ENCODE measurements at places on chromosomes 1 and 21.

DNA sequence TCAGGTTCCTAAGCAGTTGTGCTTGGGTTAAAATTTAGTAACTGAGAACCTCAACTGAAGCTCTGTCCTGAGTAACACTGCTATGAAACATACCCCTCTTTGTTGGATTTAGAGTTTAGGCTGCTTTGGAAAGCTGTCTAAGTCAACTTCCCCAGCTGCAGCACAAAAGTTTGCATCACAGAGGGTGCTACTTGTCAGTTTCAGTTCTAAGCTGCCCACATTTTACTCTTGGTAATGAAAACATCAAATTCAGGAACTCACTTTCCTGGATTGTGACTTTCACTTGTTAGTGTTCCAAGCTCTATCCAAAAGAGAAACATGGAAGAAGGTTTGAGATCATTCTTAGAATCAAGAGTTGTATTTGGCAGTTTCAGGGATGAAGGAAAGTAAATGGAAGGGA lies 191.7 kb upstream of the NFIA start:
- DNase-seq: no peak

DNA sequence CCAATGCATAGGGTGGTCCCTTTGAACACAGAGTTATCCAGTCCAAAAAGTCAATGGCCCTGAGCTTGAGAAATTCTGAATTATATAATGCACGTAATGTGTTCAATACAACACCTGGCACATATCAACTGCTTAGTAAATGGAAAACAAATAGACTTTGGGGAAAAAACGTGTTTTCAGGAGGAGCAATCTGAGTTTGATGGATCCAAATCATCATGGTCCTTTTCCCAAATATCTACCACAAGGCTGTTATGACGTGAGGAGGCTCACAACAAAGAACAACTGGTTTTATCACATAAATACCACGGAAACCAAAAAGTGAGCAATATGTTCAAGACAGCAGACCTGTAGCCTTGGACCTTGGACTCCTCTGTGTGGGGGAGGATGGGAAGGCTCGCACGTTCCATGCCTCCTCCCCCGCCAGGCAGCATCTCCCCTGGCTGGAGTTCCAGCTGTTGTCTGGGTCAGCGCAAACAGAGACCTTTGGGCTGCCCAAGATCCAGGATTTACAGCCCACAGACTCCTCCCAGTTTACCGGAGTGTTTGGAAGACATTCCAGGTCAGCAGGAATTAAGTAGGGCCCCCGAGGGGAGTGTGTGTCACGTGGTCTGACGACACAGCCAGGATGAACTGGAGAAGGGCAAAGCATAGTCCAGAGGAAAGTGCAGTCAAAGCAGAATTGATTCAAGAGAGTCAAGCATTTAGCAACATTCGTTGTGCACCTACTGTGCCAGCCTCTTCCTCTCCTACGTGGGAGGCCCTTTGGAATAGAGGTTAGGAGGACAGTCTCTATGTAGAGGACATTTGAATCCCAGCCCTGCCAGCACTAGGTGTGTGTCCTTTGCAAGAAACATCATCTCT lies 32.2 kb upstream of the MED18 start:
- peak; percentile 40 for DNase-seq

DNA sequence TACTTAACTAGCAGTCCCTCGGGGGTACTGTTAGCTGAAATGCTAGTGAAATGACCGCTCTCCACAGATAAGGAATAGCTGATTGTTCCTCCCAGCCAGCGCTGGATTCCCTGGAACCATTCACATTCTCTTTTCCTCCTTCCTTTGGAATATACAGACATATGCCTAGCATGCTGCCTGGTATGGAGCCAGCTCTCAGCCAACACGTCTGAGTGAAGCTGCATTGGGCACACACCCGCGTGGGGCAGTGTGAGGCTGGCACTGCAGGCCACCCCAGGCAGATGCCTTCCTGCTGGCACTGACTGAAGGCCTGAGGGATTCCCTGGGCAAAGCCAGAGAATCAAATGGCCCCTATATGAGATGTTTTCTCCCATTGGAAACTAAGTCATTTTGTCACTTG lies 66.7 kb downstream of the TLR5 start:
- DNase-seq: no peak

DNA sequence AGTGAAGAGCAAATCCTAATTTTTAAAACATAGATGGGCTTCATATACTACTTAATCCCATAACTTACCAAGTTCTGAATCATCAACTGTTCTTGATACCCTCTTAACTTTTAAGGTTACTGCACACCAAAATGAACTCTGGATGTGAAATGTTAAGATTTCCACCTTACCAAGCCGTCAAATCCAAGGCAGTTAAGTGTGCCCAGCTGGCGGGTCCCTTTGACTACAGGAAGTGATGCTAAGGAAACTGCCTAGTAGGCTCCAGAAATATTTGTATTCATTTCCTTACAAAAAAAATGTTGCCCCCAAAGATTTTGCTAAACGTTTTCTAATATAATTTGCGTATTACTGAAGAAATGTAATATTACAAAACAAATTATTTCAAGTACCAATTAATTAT lies 10.7 kb downstream of the NRIP1 start:
- no peak for DNase-seq

- DNase-seq: no peak
These were observed 3.4 kb downstream of the SPATC1L start for GRCh38 chr21:46180778-46181391.

GRCh38 chr1:157360023-157360390 lies 192.3 kb downstream of the FCRL5 start:
- DNase-seq: no peak

GRCh38 chr1:242761556-242761955 lies 237.1 kb upstream of the PLD5 start:
- no peak for DNase-seq

- DNase-seq: peak; percentile 99
These were observed 5.7 kb upstream of the ZNF683 start for GRCh38 chr1:26378088-26378878.

DNA sequence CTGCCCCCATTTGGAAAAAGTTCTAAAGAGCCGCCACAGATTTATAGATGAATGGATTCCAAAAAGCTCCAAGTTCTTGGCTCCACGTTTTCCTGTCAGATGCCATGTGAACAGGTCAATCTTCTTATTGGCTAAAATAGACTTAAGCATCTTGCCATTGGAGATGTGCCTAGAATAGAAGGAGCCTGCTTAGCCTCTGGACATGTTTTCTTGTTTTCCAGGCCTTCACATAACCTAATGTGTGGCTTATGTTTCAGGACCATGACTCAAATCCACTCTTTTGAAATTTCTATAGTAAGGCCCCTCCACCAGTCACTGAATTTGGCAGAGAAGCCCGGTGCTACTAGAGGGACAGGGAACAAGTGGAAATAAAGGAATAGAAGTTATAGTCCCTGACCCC lies 31.5 kb downstream of the PHC2 start:
- DNase-seq: no peak

DNA sequence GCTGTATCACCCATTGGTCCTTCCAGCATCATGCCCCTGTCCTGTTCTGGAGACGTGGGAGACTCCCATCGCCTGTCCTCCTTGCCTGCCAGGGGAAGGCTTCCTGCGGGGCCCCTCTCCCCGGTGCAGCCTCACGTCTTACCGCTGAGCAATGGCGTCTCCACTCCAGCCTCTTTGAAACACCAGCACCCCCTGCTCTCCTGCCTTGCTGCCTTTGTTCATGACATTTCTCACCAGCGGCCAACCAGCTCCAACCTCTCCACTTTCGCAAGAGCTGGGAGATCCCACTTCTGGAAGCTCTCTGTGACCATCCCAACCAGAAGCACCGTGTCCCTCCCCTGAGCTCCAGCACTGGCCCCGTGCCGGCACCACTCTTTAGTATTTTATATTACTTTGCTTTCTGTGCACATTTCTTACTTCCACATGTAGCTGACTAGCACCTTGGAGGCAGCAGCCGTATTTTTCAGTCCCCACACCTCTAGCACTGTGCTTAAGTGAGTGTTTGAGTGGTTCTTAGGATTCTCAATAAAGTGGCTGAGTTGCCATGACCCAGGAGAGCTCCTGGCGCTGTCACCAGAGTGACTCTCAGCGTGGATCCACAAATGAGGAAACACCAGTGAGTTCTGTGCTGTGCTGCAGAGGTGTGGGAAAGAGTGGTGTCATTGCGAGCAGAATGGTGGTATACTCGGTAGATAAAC lies 83.5 kb downstream of the ATP5PO start:
- DNase-seq: no peak

GRCh38 chr1:42962641-42963377 lies 4.1 kb upstream of the SLC2A1 start:
- peak; percentile 77 for DNase-seq

DNA sequence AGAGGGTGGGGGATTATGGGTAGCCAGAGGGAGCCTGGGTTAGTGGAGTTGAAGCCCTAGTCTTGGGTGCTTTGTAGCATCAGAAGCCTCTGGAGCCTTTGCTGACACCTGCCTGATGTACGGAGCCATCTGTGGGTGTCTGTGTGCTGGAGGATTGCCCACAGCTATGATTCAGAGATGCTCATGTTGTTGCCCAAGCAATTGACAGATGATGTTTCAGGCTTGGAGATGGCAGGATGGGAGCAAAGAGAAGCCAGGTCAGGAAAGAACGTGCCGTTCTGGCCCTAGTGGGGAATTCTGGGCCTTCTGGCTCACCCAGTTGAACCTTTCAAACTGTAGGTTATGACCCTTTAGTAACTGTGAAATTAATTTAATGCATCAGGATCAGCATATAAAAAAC lies 27.6 kb downstream of the COQ8A start:
- peak; percentile 24 for DNase-seq

GRCh38 chr1:54849219-54850068 lies 37.6 kb downstream of the DHCR24 start:
- no peak for DNase-seq

DNA sequence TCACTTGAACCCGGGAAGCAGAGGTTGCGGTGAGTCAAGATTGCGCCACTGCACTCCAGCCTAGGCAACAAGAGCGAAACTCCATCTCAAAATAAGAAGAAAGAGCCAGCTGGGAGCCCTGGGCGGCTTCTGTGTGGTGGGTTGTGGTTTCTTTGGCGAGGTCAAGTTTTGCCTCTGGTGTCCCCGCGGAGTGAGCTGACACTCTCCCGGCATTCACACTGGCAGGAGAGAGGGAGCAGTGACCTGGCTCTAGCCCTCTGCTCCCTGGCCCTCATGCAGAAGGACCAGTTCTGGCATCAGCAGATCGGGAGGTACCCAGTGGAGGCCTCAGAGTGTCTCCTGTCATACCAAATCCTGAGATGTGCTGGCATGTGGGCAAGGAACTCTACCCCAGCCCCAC lies 81.0 kb upstream of the VAMP3 start:
- no peak for DNase-seq

- DNase-seq: no peak
These were observed 23.4 kb downstream of the PDE9A start for GRCh38 chr21:42676808-42677207.

- no peak for DNase-seq
These were observed 179.9 kb upstream of the ZC3H12A start for GRCh38 chr1:37294529-37294928.

DNA sequence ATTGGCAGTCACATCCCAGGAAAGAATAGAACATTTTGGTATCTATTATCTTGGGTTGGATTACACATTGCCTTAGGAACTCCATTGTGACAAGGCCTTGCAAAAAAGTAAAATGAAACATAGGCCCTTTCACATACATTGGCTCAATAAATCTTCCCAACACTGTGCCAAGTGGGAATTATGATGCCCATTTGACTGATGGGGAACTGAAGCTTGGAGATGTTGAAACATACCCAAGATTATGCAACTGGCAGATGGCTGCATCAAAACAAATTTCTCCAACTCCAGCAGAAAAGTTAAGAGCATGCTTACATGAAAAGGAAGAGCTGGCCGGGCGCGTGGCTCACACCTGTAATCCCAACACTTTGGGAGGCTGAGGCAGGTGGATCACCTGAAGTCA lies 26.9 kb downstream of the PLEKHO1 start:
- DNase-seq: no peak

GRCh38 chr1:65343286-65343685 lies 33.9 kb downstream of the DNAJC6 start:
- peak; percentile 66 for DNase-seq

GRCh38 chr1:89085781-89086180 lies 20.8 kb upstream of the GBP1 start:
- peak; percentile 58 for DNase-seq

DNA sequence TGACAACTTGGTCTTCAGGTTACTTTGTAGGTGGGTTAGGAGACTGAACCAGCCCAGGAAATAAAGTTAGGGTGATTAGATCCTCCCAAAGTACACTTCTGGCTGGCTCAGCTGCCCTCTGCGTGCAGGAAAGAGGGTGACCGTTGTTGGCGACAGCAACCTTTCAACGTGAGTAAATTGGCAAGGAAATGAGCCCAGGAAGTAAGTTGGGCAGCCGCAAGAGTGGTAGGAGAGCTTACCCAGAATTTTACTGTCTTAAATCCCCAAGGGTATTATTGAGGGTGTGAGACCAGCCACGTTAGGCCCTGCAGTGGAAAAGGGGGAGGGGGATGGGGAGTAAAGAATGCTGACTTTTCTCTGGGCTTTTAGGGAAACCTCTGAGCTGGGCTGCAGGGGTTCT lies 1.6 kb downstream of the TENT5C start:
- no peak for DNase-seq

- no peak for DNase-seq
These were observed 111.8 kb downstream of the PAPPA2 start for GRCh38 chr1:176574756-176575155.

DNA sequence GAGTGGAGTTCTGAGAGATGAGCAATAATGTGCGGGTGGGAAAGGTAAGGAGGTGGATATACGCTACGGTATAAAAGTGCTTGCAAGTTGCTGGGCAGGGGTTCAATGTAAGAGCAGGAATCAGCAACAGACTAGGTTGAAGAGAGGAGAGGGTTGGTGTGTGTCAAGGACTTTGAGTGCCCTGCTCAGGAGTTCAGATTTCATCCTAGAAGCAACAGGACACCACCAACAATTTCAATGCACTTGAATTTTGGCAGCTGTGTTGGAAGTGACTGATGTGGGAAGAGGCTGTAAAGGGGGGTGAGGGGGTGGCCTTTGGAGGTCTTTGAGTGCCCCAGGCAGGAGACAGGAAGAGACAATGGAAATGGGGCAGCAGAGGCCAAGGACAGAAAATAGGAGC lies 57.3 kb downstream of the RHOU start:
- no peak for DNase-seq

- DNase-seq: no peak
These were observed 36.5 kb downstream of the C1orf198 start for GRCh38 chr1:230831771-230832170.
